HCEC 1CT (cell line): ENCODE measurements at places on chromosomes 1 and 21.

DNA sequence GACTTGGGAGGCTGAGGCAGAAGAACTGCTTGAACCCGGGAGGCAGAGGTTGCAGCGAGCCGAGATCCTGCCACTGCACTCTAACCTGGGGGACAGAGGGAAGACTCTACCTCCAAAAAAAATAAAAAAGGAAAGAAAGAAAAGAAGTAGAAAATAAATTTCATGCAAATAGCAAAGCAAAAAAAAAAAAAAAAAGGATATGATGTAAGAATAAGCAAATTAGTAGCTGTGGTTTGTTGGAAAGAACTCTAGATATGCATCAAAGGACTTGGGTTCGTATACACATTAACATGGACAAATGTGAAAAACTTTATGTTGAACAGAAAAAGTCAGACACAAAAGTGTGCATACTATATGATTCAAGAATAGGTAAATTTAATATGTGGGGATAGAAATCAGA is 11.9 kb downstream of the WASF2 start:
- no peak for DNase-seq

DNA sequence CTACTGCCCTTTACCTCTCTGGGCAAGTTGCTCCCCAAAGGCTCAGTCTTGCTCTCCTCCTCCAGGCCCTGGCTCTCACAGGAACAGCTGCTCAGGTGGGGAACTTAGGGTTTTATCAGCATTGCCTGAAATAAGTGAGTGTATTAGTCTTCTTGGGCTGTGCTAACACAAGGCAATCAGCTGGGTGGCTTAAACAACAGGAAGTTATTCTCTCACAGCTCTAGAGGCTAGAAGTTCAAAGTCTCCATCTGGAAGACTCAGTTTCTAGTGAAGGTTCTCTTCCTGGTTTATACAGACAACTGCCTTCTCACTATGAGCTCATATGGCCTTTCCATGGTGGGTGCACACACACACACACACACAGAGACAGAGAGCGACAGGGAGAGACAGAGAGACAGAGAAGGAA is 2.8 kb upstream of the CD1C start:
- DNase-seq, result no peak

DNA sequence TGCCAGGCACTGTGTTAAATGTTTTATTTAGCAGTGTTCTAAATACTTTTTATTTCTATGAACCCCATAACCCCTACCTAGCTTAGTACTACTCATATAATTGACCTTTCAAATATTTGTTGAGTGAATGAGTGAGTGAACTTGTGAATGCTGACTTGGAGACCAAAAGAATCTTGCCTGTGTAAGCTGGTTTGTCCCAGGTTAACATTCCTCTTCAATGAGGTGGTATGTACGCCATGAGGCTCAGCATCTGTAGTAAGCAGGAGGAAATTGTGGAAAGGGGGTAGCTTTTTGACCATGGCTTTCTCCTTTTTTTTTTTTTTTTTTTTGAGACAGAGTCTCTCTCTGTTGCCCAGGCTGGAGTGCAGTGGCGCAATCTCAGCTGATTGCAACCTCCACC is 14.6 kb downstream of the MED18 start:
- peak; percentile 74 for DNase-seq

DNA sequence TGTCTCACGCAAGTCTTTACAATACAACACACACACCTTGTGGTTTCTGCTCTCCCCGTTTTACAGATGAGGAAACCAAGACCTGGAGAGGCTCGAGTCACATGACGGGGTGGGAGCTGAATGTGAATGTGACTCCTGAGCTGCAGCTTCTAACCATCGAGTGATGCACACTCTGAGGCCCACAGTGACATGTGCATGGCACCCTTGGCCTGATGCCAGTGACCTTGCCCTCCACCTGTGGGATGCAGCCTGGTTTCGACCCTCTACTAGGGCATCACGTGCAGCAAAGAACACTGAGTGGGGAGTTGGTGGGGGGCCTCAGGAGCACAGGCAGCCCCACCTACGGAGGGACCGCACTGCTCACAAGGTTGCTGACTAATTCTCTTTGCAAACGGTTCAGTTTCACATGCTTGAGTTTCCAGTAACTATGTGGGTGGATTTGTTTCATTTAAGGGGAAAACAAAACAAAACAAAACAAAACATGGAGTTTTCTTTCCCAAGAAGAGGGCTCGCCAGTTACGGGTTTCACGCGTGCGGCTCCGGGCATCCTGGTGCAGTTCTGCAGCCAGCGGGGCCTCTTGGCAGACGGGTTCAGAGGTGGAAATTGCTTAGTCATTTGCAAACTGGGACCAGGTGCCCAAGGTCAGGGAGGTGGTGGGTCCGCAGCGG is 22.9 kb downstream of the SPSB1 start:
- DNase-seq, result peak; percentile 69

GRCh38 chr1:30977105-30977504 is 68.5 kb upstream of the SDC3 start:
- DNase-seq, result peak; percentile 53

GRCh38 chr1:29292344-29292743 is 56.0 kb downstream of the PTPRU start:
- no peak for DNase-seq

GRCh38 chr21:29656504-29657239 is 283.1 kb downstream of the GRIK1 start:
- peak; percentile 80 for DNase-seq

DNA sequence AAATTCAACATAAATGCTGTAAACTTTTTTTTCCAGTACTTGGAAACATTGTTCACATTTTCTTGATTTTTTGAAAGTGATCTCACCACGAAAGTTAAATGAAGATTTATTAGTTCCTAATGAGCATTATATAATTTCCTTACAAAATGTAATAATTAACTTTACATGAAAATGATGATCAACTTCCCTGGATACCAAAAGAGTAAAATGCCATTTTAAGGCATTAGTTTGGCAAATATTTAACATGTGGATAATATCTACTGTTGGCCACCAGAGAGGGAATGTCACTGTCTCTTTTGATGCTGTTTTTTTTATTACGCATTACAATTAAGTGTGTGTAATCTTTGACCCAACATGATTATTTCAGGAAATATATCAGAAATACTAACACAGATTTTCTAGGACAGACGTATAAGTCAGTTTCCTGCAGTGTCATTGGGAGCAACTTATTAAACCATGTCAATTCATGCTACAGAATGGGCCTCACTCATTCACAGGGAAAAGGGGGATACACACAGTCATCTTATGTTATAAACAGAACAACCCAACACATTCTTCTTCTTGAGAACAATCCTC is 903.9 kb upstream of the ADGRL2 start:
- DNase-seq, result no peak

DNA sequence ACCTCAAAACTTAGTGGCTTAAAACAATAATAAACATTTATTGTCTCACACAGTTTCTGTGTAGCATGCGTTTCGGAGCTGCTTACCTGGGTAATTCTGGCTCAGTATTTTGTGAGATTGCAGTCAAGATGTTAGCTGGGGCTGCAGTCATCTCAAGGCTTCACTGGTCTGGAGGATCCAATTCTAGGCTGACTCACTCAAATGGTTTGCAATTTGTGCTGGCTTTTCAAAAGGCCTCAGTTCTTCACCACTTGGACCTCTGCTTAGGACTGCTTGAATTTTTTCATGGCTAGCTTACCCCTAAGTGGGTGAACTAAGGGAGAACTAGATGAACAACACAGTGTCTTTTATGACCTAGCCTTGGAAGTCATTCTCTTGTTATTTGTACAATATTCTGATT is 21.0 kb downstream of the XPR1 start:
- no peak for DNase-seq

GRCh38 chr1:176617881-176618280 is 154.9 kb downstream of the PAPPA2 start:
- DNase-seq, result peak; percentile 10

DNA sequence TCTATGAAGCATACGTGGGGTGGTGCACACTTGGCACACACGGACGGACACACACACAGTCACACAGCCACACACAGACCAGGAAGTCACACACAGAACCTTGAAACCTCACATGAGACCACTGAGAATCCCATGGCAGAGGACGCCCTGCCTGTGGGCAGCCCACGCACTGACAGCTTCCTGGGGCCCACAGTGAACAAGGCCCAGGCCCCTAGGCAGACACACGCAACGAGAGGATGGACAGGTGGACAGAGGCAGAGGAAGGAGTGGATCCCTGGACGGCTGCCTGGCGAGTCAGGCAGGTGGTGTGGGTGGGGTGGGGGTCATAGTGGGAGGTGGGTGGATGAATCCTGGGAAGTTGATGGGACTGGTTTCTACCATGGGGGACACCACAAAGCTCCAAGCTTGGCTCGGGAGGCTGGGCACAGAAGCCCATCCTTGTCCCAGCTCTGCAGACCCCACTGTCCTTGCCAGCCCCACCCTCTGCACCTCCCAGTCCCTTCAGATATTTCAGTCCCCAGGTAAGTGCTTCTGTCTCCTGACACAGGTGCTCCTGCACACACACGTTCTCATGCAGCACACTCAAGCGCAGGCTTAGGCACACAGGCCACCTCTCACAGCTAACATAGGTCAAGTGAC is 49.1 kb downstream of the WNT9A start:
- DNase-seq, result no peak

DNA sequence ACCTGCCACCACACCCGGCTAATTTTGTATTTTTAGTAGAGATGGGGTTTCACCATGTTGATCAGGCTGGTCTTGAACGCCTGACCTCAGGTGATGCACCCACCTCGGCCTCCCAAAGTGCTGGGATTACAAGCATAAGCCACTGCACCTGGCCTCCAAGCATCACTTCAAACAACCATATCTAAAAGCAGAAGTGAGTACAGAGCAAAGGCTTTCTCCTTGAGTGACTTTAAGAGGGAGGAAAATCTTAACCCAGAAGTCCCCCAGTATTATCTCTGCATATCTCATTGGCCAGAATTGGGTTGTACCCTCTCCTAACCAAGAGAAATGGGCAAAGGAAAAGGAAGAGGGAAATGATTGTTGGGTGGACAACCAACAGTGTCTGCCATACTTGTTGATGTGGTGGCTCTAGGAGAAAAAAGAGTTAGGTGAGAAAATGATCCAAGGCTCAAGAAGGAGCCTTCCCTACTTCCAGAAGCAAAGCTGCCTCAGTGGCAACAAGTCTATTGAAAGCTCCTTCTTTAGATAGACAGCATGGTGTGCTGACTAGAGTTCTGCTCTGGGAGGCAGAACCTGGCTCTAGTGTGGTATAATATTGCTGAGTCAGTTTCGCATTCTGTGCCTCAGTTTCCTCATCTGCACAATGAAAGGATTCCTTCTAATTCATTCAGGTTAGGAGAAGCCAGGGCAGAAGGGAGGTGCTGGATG is 16.8 kb upstream of the FOXE3 start:
- no peak for DNase-seq

- no peak for DNase-seq
Observed at GRCh38 chr1:107897438-107898345, 67.3 kb downstream of the VAV3 start.

GRCh38 chr1:76587212-76587611 is 280.1 kb upstream of the ST6GALNAC5 start:
- no peak for DNase-seq

GRCh38 chr1:114756949-114757454 is 782 bp downstream of the CSDE1 start:
- peak; percentile 52 for DNase-seq

DNA sequence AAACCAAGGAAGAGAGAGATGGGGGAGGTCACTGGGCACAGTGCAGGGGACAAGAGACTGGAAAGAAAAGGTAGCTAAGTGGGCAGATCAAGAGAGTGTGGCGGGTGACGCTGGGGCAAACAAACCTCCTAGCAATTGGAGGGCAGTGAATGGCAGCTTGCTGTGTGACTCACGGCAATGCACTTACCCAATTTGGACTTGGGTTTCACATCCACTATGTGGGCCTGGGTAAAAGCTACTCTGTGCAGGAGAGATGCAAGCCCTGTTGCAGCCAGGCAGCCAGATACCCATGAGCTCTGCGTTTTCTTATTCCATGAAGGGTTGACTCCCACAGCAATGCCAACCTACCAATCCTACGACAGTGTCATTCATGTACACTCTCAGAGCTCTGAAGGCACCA is 9.5 kb downstream of the PLXNA2 start:
- no peak for DNase-seq

GRCh38 chr1:27015260-27015659 is 2.6 kb upstream of the TENT5B start:
- no peak for DNase-seq

DNA sequence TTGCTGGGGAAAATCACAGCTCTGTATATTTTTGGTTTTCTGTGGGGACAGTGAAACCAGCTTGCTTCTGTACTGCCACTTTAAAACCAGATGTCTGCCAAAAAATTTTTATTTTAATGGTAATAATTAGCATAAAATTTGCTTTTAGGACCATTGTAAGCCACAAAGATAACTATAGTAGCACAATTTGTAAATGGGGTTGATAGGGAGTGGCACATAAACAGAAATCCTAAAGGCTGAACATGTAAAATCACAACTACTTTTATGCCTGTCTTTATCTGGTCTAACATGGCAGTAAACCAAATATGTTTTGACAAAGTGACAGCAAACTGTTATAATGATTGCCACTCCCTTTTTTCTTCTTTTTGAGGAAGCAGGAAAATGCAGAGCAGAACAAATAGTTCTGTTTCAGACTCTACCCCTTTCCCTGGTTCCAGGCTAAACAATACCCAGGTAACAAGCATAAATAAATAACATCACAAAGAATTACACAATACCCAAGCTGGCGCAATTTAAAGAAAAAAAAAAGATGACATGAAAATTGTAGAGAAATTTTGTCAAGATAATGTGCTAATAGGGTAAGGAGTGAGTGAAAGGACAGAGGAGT is 24.0 kb upstream of the CCDC181 start:
- no peak for DNase-seq

GRCh38 chr21:34971656-34972055 is 77.4 kb downstream of the RUNX1 start:
- no peak for DNase-seq

GRCh38 chr1:59761443-59761842 is 53.3 kb upstream of the HOOK1 start:
- DNase-seq, result peak; percentile 7

GRCh38 chr1:64220241-64220640 is 16.8 kb downstream of the UBE2U start:
- peak; percentile 65 for DNase-seq

DNA sequence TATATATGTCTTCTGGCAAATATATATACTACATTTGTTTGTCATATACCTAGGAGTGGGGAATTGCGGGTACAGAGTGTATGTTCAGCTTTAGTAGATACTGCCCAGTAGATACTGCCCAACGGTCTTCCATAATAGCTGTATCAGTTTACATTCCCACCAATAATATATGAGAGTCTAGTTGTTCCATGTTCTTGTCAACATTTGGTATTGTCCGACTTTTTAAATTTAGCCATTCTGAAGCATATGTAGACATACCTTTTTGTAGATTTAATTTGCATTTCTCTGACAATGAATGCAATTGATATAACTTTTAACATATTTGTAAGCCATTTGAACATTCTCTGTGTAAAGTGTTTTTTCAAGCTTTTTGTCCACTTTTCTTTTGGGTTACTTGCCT is 99.0 kb upstream of the HIVEP3 start:
- DNase-seq, result no peak

GRCh38 chr1:63868268-63868781 is 94.5 kb downstream of the ROR1 start:
- peak; percentile 30 for DNase-seq

- no peak for DNase-seq
Observed at GRCh38 chr21:14557413-14557812, 11.3 kb upstream of the SAMSN1 start.
